HCT116 (cell line): ENCODE measurements at places on chromosomes 1 and 21.
A peak's percentile ranks its signal among the peaks of the same experiment; 100 is the strongest.

GRCh38 chr1:213324859-213325258 is 273.8 kb downstream of the RPS6KC1 start:
- no peak for DNase-seq

GRCh38 chr1:25858906-25859789 is at the start of gene AUNIP:
Gene AUNIP, minus strand, starts transcription at chr1:25859457. Its CDS starts 100 bp downstream, at chr1:25859357.
- DNase-seq = peak; percentile 74

GRCh38 chr1:22838965-22839364 is 128.3 kb downstream of the EPHB2 start:
- no peak for DNase-seq

DNA sequence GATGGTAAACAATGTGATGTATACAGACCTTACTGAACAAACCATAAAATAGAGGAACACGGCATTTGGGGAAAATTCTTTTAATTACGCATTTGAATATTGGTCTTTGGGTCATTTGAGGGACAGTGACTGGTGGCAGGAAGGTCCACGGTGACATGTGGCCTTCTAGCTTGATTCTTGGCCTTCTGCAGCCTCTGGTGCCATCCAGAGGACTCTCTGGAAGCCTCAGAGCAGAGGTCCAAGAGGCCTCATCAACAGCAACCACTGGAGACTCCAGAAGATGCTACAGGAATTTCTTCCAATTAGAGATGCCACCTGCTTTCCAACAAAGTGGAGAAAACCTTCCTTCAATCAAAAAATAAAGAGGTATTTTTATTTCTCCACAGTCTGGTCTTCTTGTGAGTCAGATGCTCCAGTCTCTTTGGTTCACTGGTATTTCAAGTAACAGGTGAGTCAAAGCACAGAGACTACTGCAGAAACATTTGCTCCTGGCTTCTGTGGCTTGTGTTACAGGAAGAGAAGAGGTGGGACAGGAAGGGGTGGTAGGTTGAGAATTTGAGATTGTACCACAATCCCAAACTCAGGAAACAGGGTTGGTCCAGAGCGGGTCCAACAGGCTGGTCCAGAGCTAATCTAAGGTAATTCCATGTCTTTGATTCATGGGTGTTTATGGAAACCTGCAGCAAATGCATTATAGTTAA is 2.7 kb upstream of the F5 start:
- no peak for DNase-seq

GRCh38 chr1:203662360-203662759 is 35.7 kb downstream of the ATP2B4 start:
- DNase-seq = no peak

- no peak for DNase-seq
These were observed 24.3 kb downstream of the SKI start for GRCh38 chr1:2252423-2252822.

DNA sequence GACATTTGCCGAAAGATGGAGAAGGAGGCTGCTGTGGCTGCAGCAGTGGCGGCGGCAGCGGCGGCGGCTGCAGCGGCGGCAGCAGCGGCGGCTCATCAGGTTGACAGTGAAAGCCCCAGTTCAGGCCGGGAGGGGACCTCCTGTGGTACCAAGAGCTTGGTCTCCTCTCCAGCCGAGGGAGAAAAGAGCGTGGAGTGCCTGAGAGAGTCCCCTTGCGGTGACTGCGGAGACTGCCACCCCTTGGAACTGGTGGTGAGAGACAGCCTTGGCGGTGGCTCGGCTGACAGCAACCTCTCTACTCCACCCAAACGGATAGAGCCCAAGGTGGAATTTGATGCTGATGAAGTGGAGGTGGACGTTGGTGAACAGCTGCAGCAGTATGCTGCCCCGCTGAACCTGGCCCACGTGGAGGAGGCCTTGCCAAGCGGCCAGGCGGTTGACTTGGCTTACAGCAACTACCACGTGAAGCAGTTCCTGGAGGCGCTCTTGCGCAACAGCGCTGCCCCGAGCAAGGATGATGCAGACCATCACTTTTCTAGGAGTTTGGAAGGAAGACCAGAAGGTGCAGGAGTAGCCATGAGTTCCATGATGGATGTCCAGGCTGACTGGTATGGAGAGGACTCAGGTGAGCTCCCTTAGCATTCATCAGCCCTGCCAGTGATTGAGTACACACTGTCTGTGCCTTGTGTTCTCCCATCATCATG is 6.3 kb downstream of the ZBTB8B start:
- no peak for DNase-seq

- no peak for DNase-seq
These were observed 11.8 kb downstream of the LRRC8D start for GRCh38 chr1:89832496-89833127.

GRCh38 chr1:217211486-217211885 is 419.4 kb downstream of the GPATCH2 start:
- DNase-seq = no peak

- DNase-seq = no peak
These were observed 3.9 kb downstream of the RNF220 start for GRCh38 chr1:44408632-44409602.

GRCh38 chr1:54774820-54775498 is 10.6 kb upstream of the PARS2 start:
- peak; percentile 62 for DNase-seq
